Stomach (tissue), 19 donors: ENCODE measurements at places on chromosomes 3 and 15. TPM values are rescaled to one million over a fixed set of nuclear protein-coding genes. Genes with fewer than 3 reads are reported as not detected.
A peak's percentile ranks its signal among the peaks of the same experiment; 100 is the strongest.

GRCh38 chr3:3429841-3430240 is 250.3 kb upstream of the CRBN start:
- DNase-seq, result no peak
- no peaks in the 10 kb centered on the region for H3K36me3 ChIP-seq
- no peak overlapping the region for H3K27ac ChIP-seq
- no peaks in the 10 kb centered on the region for H3K27me3 ChIP-seq
- H3K4me1 ChIP-seq, result no peaks in the 10 kb centered on the region
- H3K4me3 ChIP-seq, result no peak overlapping the region

- no peaks in the 10 kb centered on the region for H3K27me3 ChIP-seq
- DNase-seq, result no peak
- H3K4me1 ChIP-seq, result no peaks in the 10 kb centered on the region
Measured at GRCh38 chr3:150135287-150135721, 164.6 kb upstream of the PFN2 start.

GRCh38 chr15:69780374-69780773 is 317.3 kb downstream of the TLE3 start:
- DNase-seq, result no peak
- no peak overlapping the region for H3K4me3 ChIP-seq
- H3K27me3 ChIP-seq, result no peaks in the 10 kb centered on the region
- peaks cover 3% of the 10 kb centered on the region for H3K4me1 ChIP-seq
- no peaks in the 10 kb centered on the region for H3K36me3 ChIP-seq

GRCh38 chr3:160719710-160720109 is 36.3 kb upstream of the PPM1L start:
- no peaks in the 10 kb centered on the region for H3K4me1 ChIP-seq
- H3K27me3 ChIP-seq, result no peaks in the 10 kb centered on the region
- no peak overlapping the region for H3K27ac ChIP-seq
- H3K4me3 ChIP-seq, result no peak overlapping the region
- no peaks in the 10 kb centered on the region for H3K36me3 ChIP-seq
- DNase-seq, result no peak

DNA sequence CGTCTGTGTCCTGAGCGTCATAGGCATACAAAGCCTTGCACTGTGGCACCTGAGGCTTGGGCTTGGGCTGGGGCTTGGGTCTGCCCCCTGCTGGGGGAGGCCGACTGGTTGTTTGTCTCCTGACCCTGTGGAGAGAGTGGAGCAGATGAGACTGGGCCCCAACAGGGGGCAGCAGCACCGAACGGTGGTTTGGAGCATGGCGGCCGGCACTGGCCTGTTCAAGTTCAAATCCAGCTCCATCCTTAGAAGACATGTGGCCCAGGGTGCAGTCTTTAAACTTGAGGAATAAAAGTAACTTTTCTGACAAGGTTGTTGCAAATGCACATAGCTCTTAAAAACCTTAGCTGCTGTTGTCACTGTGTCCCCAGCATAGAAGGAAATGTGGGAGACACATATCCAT is 33.3 kb downstream of the CCNB2 start:
- H3K27ac ChIP-seq, result no peak overlapping the region
- H3K27me3 ChIP-seq, result no peaks in the 10 kb centered on the region
- peak; percentile 57 for DNase-seq
- H3K36me3 ChIP-seq, result peaks cover 71% of the 10 kb centered on the region

- H3K27ac ChIP-seq, result peak overlapping the region; percentile 68
- no peak for DNase-seq
- H3K4me3 ChIP-seq, result no peak overlapping the region
- no peaks in the 10 kb centered on the region for H3K27me3 ChIP-seq
Measured at GRCh38 chr15:67185621-67186225, 68.7 kb downstream of the AAGAB start.

- no peaks in the 10 kb centered on the region for H3K4me1 ChIP-seq
- H3K4me3 ChIP-seq, result no peak overlapping the region
- DNase-seq, result no peak
- peaks cover 3% of the 10 kb centered on the region for H3K27me3 ChIP-seq
Measured at GRCh38 chr3:122030381-122031122, 8.5 kb upstream of the ILDR1 start.

DNA sequence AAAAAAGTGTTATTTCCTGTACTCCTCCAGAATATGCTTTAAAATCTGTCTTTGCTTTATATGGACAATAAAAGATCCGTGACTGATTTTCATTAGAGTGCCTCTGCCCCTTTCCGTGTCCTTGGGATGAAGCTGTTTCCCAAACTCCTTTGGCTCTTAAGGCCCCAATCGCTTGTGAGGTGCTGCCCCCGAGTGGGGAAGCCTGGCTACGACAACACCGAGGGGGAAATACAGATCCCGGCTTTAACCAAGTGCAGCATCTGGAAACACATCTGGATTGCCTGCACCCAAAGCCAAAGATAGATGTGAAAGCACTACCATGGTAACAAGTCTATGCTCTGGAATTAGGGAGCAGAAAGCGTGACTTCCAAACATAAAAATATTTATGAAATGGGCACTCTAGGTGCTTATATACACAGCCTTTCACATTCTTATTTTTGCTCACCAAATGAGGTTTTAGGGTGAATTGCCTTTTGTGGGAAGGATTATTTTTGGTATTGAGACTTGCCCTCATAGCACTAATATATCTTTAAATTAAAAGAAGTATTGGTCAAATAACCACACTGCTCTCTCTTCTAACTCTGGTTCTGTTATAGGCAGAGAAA is 40.6 kb upstream of the ADCY5 start:
- H3K36me3 ChIP-seq, result no peaks in the 10 kb centered on the region
- H3K27ac ChIP-seq, result no peak overlapping the region
- H3K4me3 ChIP-seq, result no peak overlapping the region
- H3K27me3 ChIP-seq, result no peaks in the 10 kb centered on the region
- H3K4me1 ChIP-seq, result no peaks in the 10 kb centered on the region

DNA sequence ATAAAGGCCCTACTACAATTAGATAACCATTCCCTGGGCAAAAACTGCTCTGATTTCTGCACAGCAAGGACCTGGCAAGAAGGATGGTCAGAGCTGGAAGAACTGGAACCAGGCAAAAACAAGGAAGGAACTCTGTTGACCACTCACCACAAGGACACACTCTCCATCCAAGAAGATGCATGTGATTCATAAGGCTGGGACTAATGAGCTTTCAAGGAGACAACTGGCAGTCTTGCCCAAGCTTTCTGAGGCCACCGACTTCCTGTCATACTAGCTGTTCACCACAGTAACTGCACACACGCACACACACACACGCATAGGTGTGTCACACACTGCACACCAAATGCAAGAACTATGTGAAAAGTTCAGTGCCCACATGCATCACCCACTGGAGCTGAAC is 256.6 kb downstream of the OCA2 start:
- H3K4me3 ChIP-seq, result no peak overlapping the region
- no peak overlapping the region for H3K27ac ChIP-seq
- no peaks in the 10 kb centered on the region for H3K36me3 ChIP-seq
- no peaks in the 10 kb centered on the region for H3K4me1 ChIP-seq

DNA sequence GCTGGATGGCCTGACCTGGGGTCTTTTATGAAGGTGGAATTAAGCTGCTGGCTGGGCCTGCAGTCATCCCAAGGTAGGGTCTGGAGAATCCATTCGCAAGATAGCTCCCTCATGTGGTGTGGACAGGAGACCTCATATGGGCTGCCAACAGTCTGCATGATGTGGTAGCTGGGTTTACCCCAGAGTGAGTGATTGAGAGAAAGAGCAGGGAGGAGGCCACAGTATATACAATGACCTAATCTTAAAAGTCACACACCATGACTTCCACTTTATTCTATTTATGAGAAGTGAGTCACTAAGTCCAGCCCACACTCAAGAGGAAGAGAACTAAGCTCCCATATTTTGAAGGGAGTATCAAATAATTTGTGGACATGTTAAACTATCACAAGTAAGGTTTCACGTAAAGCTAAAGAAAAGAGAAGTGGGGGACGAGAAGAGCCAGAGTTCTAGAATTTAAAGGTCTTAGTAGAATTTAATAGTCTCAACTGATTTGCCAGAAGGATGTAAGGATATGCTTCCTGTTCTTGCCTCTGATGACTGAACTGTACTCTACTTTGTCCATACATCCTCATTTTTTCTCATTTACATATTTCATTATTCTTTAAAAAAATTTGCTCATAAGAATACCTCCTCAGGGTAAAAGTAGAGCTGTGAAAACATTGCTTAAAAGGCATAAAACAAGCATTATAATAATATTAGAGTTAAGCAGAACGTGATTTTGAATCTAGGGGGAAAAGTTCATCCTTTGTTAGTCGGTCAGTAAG is 184.4 kb downstream of the PEX5L start:
- DNase-seq, result peak; percentile 22
- no peak overlapping the region for H3K27ac ChIP-seq
- no peaks in the 10 kb centered on the region for H3K36me3 ChIP-seq

GRCh38 chr15:72491768-72492167 is 17.6 kb downstream of the ARIH1 start:
- no peaks in the 10 kb centered on the region for H3K27me3 ChIP-seq
- no peaks in the 10 kb centered on the region for H3K36me3 ChIP-seq
- H3K4me1 ChIP-seq, result peaks cover 53% of the 10 kb centered on the region
- H3K27ac ChIP-seq, result no peak overlapping the region
- H3K4me3 ChIP-seq, result no peak overlapping the region

DNA sequence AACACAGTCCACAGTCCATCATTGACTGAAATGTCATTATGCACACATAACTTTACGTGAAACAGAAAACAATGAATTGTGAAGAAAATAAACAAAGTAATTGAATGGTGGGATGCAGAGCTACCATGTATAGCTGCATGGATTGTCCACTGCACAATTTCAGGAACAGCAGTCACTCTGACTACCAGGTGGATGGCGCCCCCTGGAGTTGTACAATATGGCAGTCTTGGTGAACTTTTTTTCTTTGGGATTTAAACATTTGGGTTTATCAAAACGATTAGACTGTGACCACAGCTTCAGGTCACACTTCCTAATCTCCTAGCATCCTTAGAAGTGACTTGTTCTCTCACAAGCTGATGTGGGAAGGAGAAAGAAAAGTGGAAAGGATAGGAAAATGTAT is 48.9 kb upstream of the TCF12 start:
- no peaks in the 10 kb centered on the region for H3K27me3 ChIP-seq
- DNase-seq, result peak; percentile 36
- H3K36me3 ChIP-seq, result no peaks in the 10 kb centered on the region
- no peaks in the 10 kb centered on the region for H3K4me1 ChIP-seq

DNA sequence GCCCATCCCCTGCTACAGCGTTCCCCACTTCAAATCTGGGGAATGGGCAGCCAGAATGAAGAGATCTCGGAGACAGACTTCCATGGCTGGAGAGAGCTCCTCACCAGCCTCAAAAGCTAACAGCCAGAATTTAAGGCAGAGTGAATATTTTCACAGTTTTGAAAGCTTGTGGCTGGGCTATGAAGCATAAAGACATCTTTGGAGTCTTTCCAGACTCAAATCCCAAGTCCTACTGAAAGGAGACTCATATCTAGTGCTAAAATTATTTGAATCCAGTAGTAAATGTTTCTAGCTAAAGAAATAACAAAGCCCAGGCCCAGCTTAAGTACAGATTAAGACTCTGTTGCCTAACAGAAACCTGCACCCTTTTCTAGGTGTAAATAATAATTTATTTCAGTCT is 628.4 kb upstream of the ALCAM start:
- H3K27ac ChIP-seq, result no peak overlapping the region
- no peak overlapping the region for H3K4me3 ChIP-seq
- no peak for DNase-seq
- H3K36me3 ChIP-seq, result no peaks in the 10 kb centered on the region
- no peaks in the 10 kb centered on the region for H3K4me1 ChIP-seq

GRCh38 chr3:83393276-83393675 is 1565.5 kb upstream of the CADM2 start:
- no peaks in the 10 kb centered on the region for H3K27me3 ChIP-seq
- no peaks in the 10 kb centered on the region for H3K4me1 ChIP-seq
- H3K27ac ChIP-seq, result no peak overlapping the region
- no peak for DNase-seq
- no peaks in the 10 kb centered on the region for H3K36me3 ChIP-seq
- no peak overlapping the region for H3K4me3 ChIP-seq

DNA sequence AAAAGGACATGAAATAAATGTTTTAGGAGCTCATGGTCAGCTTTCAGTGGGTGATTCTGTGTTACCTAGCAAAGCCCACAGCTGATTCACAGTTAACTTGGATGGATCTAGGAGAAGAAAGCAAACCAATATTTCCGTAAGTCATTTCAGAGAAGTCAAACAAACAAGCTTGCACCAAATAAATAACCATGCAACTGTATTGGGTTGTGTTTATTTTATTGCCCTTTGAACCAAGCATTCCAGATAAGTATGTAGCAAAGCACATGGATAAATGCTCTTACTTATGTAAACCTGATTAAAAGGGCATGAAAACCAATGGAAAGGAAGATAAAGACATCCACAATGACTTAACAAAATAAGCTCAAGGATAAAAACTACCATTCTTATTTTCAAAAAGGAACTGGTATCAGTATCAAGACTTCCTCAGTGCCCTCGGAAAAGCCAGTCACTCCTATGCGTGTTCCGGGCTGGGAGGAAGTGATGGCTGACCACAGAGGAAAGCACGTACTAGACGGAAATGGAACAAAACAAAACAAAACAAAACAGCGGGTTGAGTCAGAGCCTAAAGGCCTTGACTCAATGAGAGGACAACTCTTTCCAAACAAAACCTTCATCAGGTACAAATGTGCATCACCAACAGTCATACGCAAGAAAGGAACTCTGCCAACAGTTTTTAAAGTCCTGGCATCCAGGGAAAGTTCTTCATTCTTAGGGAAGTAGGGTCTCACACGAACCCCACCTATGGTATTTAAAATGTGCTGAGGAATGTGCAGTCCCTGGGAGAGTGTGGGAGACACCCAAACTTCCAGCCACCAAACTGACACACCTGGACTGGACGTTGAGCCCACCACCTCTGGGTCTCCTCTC is 103.3 kb downstream of the SNRK start:
- H3K27me3 ChIP-seq, result no peaks in the 10 kb centered on the region
- H3K4me1 ChIP-seq, result peaks cover 27% of the 10 kb centered on the region
- peak; percentile 76 for DNase-seq
- no peak overlapping the region for H3K4me3 ChIP-seq
- peak overlapping the region; percentile 67 for H3K27ac ChIP-seq

KCNMB3 gene
- 0.58 TPM for total RNA-seq

STXBP5L gene
- 12.8 TPM for total RNA-seq

TRPM1 gene
- total RNA-seq, result not detected

MKRN2OS gene
- not detected for total RNA-seq

RTP1 gene
- total RNA-seq, result not detected

MRPS11 gene
- total RNA-seq, result 15.2 TPM

NMNAT3 gene
- 5.8 TPM for total RNA-seq

ADAMTSL3 gene
- total RNA-seq, result 7.6 TPM
